NCI-H2107 (cell line): ENCODE measurements at places on chromosomes 2 and 18.

GRCh38 chr2:39778233-39778632 lies 825 bp downstream of the THUMPD2 start:
- DNase-seq = no peak

GRCh38 chr18:44599412-44599811 lies 81.3 kb upstream of the SETBP1 start:
- no peak for DNase-seq

DNA sequence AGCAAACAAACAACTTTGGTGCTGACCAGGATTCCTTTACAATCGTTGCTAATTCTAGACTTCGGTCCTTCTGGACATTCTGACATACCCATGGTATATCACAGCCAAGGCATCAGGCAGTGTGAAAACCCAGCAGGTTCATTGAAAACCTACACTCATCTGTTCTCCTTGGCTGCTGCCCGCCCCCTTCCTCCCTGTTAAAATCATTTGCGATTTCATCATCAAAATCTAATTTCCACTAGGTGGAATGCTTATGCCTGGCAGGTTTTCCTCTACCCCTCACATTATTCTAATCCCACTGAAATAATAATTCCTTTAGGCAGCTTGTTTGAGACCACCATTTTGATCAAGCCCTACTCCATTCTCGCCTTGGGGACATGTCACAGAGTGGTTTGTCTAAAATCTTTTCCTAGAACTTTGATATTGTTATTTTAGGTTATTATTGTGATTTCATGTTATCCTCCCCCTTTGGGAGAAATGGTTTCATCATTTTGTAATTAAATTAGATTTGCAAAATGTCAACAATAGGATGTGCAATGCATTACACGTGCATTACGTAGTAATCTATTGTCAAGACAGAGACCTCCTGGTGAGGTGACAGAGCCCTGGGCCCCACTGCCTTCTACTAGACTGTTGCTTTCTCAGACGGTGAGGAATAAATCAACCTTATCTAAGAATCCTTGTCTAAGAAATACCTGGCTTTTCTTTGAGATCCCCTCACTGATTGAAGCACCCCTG lies 31.0 kb upstream of the ASPRV1 start:
- no peak for DNase-seq

- DNase-seq = peak; percentile 57
These were observed 63.1 kb downstream of the RHOB start for GRCh38 chr2:20509770-20510490.

DNA sequence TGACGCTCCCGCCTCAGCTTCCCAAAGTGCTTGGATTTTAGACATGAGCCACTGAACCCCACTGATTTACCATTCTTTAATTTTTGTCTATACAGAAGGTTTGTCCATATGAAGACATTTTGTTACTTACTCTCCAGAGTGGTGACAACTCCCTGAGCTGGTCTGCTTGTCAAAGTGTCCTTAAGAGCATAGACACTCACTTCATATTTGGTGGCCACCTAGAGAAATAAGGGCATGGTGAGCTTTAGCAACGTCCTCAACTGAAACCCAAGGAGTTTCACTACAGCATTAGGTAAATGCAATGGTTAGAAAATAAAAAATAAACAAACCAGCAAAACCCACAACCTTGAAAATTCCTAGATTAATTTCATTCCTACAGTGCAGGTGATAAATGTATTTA lies 57.8 kb downstream of the FN1 start:
- DNase-seq = no peak

DNA sequence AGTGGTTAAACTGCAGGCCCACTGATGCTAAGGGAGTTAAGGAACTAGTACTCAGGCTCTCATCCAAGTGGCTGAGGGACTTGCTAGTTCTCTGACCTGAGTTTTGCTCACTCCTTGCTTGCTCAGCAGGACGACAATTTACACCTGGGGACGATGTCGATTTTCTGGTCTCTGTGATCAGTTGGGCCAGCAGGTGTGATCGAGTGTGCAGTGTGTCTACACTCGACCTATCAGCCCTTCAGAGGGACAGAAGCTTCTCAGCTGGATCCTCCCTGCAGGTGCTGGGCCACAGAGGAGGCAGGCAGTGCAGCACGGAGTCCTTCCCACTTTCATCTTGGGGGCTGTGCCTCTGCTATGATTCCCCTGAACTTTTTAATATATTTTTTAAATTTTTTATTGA lies 71.5 kb downstream of the KCNS3 start:
- no peak for DNase-seq

DNA sequence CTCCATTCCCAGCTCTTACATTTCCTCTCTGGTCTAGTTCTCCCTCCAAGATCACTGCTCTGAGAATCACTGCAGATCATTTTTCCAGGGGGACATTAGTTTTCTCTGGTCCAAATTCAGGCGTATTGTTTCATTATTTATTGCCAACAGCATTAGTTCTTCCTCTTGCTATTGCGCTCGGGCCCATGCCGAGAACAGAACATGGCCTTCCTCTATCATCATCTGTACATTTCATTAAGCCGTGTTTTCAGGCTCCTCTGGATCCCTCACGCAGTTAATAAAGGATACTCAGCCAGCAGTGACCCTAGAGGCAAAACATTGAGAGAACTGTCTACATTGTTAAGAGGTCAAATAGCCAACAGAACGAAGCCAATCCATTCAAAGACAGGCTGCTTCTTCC lies 63.9 kb downstream of the CCBE1 start:
- no peak for DNase-seq

DNA sequence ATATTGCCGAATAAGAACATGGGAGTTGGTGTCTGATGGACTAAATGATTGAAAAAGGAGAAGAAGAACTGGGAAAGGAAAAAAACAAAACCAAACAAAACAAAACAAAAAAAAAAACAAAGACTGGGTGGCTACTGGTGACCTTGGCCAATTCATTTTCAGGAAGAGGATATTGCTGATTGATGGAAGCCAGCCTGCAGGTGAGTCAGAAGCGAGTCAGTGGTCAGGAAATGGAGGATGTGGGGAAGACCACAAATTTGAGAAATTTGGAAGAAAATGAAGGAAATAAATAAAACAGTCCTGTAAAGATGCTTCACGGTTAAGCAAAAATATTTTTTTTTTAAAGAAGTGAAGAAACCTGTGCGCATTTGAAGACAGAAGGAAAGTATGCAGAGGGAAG lies 296.9 kb downstream of the ZNF521 start:
- DNase-seq = no peak
